ENCODE measurements at places on chromosomes 6 and 20.

DNA sequence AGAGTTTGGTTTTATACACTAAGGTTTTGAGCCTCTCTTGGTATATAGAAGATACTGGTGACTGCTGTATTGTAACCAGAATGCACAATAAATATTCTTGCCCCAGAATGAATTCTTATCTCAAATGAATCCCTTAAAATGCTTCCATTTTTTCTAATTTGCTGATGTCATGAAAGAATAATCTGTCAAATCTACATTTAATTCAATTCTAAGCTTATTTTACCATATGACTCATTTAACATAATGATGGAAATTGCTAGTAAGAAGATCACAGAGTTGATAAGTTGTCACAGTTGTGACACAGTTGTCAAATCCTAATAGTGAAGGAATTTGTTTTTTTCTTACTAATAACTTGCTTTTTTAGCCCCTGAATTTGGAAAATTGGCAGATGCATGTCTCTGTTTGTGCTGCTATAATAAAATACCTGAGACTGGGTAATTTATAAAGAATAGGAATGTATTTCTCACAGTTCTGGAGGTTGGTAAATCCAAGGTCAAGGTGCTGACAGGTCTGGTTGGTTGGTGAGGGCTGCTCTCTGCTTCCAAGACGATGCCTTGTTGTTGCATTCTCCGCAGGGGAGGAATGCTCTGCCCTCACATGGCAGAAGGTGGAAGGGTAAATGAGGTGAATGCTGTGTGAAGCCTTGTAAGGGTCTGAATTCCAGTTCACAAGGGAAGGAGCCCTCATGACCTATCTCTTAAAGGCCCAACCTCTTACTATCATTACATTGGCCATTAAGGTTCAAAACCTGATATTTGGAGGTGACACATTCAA, 4.7 kb downstream of the ECT2L start:
- DNase-seq = peak; percentile 50

DNA sequence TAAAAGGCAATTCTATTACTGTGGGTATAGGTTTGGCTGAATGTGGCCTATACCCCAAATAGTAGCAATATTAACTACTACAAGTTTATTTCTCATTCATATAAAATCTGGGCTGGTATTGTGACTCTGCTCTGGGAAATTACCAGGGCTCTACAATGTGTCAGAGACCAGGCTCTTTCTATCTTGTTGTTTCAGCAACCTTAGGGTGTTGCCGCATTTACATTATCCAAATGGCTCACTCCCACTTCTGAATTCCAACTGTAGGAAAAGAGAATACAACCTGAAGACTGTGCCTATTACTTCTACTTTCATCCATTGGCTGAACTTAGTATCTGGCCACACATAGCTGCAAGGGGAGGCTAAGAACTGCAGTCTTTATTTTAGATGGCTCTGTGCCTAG, 106.7 kb upstream of the CENPW start:
- DNase-seq = no peak

DNA sequence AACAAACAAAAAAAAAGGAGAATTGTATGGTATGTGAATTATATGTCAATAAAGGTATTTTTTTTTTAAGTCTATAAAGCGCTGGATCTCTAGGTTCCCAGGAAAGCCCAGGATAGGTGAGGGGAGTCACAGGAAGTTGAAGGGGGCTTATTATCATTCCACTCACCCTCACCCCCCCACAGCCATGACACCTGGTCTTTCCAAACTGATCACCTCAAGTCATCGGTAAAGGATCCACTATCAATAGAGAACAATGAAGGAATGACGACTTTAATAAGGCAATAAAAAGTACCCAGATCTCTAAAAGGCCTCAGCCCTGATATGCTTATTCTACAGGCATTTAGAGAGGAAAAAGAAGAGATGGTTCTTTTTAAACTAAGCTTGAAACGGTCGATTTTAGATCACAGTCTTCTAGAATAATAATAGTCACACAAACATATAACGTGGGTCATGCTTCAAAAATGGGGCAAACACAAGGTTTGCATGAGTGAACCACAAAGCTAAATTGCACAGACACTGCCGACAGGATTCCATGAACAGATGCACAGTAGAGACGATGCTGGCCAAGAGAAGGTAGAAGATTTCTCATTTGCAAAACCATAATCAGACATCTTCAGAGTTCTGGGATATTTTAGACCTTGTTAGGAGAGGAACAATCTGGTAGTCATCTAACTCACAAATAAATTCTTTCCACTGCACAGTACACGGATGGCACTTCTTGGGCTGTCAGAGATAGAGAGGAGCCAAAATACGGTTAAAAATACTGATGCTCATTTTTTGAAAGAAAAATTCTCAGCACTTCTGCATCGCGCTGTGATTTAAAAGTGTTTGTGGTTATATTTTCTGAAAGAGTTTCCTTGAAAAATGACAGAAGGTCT, 21.0 kb downstream of the ZMYND8 start:
- DNase-seq = no peak

DNA sequence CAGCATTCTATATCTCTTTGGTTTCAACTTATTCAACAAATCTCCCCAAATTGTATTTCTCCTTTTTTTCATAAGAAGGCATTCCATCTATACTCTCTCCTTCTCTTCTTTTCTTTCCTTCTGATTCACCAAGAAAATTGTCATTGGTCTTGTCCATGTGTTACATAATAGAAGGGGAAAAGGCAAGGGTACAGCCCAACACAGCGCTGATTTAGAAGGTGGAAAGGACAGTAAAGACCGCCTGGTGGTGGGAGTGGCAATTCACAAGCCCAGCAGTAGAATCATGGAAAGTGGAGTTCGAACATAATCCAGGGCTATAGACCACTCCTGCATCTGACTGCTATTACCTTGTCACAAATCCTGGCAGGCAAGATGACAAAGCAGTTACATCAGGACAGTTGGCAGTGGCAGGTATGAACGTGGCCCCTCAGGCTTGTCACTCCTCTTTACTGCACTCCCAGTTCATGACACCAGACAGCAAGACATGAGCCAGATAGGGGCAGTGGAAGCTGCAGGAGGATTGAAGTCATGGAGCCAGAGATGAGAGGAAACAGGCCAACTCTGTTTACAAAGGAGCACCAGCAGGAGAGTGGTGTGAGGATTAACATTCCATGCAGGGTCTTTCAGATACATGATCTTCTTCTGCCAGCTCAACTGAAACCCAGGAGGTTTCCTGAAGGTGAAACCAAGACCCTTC, 2.1 kb upstream of the TNFAIP3 start:
- DNase-seq = no peak

DNA sequence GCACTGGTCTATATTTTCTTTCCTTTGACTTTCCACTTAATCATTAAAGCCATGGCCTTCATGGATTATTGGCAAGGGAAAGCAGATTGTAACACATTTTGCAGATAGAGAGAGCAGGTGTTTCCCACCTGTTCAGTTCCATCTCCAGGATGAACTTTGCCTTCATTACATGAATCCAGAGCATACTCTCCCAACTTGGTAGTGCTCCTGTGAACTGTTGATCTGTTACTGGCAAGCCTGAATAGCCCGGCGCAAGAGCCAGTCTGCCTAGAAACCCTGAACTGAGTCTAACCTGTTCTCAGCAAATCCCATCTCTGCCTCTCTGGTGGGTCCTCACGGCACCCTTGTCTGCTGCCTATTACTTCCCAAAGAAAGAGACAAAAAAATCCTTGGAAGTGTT, 210.3 kb downstream of the PLCB1 start:
- DNase-seq = no peak

- DNase-seq = peak; percentile 63
Measured at GRCh38 chr6:155483858-155484257, 28.2 kb upstream of the NOX3 start.

DNA sequence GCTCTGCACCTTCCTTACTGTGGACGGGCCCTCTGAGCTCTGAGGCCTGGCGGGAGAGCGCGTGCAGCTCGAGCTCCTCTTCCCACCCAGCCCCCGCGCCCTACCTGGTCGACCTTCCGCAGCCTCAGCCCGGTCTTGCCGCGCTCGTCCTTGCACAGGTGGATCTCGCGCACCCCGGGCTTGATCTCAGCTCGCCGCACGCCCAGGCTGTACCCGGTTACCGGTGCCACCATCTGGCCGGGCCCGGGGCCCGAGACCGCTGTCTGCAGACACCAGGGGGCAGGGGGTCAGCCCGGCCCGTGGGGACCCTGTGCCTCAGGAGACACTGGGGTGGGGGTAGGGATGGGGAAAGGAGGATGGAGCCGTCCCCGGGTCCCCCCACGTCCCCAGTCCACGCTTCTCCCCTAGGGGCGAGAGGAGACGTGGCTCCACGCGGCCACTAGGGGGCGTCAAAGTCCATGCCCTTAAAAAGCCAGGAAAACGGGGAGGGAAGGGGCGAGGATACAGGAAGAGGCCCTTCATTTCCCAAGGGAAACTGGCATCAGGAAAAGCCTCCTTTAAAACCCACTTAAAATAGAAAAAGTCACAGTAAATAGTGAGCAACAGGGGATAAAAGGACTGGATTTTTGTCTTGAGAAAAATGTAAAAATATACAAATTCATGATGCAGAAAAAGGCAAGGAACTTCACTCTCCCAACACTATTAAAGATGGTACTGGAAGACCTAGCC, 15.5 kb downstream of the SDCBP2 start:
- peak; percentile 69 for DNase-seq

DNA sequence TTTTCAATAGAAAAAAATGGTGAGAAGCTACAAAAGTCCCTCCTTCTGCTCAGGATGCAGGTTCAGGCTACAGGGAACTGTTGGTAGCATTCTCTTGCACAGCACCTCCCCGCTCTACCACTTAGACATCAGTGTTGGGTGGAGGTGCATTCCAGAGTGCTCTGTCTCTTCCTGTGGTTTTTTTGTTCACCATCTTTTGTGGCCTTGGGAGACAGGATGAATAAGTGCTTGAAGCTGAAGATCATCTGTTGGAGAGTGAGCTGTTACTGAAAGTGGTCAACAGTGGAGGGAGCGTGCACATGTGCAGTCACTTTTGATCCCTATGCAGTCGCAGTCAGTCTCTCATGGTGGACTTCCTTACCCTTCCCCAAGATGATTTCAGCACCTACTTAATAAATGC, 16.6 kb upstream of the BTBD3 start:
- peak; percentile 87 for DNase-seq

DNA sequence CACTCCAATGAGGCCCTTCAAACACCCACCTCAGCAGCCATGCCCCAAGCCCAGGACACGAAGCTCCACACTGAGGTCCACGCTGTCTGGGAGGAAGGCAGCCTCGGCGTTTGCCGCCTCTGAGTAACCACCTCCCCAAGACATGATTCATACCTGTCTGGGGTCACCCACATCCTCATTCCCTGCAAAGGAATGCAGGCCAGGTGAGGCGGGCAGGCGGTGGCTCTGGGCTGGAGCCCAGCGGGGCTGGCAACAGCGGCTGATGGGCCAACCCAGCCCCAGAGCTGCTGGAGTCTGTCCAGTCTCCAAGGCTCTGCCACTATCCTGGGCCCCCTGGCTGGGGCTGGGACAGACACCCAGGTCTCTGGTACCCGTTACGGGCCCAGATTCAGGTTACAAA, 14.8 kb downstream of the PMEPA1 start:
- DNase-seq = peak; percentile 95

DNA sequence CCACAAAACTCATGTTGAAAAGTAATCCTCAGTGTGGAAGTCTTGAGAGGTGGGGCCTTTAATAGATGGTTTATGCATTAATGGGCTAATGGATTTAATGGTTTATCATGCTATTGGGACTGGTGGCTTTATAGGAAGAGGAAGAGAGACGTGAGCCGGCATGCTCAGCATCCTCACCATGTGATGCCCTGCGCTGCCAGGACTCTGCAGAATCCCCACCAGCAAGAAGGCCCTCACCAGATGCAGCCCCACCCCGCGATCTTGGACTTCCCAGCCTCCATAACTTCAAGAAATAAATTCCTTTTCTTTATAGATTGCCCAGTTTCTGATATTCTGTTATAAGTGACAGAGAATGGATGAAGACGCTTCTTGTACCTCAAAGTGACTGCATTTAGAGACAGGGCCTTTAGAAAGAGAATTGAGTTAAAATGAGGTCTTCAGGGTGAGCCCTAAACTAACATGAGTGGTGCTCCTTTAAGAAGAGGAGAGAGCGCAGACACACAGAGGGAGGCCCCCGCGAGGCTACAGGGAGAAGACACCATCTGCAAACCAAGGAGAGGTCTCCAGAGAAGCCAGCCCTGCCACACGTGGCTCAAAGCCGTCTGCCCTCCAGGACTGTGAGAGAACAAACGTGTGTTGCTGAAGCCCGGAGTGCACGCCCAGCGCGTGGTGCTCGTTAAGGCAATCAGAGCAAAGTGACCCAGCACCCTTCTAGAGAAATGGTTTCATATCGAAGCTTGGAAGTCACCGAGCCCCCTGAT, 56.9 kb downstream of the IRF4 start:
- DNase-seq = no peak

GRCh38 chr20:5393218-5393870, 76.6 kb upstream of the PROKR2 start:
- no peak for DNase-seq

DNA sequence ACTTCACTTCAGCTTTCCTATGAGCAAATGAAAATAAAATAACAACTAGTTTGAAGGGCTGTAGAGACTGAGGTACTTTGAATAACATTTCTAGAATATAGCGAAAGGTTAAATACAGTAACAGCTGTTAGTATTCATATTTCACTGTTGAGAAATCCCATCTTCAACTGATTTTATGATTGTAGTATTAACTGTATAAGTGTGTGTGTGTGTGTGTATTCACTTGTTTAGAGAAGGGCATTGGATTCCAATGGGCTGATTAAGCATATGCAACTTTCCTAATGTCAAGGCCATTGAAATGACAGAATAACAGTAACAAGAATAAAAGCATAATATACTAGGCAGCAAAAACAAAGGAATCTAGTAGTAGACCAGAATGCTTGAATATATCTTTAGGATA, 957.5 kb upstream of the EPHA7 start:
- no peak for DNase-seq

DNA sequence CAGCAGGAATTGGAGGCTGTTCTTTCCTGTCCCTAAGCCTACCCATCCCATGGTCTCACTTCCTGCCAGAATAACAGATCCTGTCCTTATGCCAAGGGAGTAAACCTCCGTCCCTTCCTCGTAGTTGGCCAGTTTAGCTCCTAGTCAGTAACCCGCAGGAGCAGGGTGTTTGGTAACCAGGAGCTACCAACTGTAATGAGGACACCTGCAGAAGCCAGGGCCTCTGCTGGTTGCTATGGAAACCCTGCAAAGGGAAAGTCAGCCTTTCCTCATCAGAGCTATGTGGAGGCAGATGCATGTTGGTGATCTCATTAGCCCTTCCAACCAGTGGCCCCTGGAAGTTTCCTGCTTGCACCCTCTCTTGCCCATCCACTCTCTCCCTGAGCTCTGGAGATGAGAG, 368.2 kb upstream of the SULF2 start:
- no peak for DNase-seq

All from epithelial cell of esophagus (primary cell).